ENCODE measurements at places on chromosomes 12 and 14.

- DNase-seq, result no peak
Observed at GRCh38 chr12:106140223-106140986, 1.7 kb upstream of the NUAK1 start.

DNA sequence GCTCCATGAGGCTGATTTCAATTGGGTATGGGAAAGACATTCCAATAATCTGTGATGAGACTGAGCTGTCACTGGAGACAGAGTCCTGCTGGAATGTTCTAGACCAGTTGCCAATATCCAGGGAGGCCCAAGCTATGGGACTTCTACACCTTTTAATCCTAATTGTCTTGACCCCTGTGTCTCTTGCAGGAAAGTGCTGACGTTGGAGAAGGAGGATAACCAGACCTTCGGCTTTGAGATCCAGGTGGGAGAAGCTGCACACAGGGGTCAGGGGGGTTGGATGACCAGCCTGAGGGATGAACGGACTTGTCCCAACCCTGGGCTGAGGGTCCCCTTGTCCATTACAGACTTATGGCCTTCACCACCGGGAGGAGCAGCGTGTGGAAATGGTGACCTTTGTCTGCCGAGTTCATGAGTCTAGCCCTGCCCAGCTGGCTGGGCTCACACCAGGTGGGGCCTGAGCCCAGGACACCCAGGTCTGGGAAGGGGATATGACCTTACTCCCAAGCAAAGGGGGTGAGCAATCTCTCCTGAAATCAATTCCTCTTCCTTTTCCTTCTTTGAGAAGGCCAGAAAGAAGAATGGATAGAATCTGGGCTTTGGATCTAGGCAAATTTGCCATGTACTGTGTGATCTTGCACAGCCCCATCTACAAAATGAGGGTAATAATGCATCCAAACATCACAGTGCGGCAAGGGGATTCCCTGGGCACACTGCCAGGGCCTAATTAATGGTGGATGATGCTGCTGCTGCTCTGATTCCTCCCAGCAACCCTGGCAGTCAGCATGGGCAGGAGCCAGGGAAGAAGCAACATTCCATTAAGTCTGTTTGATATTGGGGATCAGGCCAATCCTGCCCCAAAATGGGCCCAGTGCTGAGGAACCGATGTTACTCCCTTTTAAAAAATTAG lies 4.2 kb downstream of the TAMALIN start:
- no peak for DNase-seq

DNA sequence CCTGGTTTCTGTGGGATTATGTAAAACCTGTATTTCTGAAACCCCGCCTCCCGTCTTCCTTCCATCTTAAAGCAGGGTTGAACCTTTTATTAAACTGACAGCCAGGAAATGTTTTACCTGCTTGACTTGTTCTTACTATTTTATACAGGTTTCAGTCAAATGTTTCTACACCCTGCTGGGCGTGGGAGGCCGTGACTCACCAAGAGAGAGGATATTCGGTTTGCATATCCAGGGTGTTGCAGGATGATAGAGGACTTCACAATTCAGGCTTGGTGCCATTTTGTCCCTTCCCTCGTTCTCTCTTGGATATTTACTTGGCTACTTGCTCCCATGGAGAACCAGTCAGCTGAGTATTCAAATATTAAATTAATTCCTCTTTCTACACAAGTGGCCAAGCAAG lies 69.7 kb downstream of the ARF6 start:
- no peak for DNase-seq

DNA sequence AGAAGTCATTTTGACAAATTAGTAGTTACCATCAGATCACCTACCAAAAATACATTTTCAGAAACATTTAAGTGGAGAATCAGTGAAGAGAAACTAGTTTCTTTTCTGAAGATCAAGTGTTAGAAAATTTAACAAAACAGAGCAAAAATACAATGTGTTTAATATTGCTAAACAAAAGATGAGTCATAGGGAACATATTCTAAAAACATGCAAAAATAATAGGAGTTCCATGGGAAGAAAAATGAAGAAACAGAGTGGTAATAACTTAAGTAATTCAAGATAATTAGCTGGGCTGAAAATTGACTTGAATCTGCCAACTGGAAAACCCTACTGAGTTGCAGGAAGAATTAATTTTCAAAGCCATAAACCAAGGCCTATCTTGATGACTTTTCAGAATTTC lies 111.5 kb upstream of the KITLG start:
- DNase-seq, result no peak

DNA sequence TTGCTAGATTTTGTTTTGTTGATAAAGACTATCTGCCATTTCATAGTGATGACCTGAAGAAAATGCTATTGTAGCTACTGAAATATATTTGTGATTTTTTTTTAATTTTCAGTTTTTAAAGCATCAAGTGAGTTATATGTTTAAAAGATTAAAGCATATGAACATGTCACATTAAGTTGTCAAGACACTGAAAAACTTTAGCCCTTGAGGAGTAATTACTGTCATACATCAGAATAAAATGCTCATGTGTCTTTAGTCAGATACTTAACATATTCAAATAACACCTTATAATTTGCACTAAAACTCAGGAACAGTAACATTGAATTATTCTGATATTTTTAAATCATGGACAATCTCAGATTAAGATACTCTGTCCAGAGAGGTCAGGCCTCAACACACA lies 108.1 kb upstream of the ATXN7L3B start:
- no peak for DNase-seq

GRCh38 chr14:96772929-96773328 lies 24.3 kb upstream of the VRK1 start:
- no peak for DNase-seq

DNA sequence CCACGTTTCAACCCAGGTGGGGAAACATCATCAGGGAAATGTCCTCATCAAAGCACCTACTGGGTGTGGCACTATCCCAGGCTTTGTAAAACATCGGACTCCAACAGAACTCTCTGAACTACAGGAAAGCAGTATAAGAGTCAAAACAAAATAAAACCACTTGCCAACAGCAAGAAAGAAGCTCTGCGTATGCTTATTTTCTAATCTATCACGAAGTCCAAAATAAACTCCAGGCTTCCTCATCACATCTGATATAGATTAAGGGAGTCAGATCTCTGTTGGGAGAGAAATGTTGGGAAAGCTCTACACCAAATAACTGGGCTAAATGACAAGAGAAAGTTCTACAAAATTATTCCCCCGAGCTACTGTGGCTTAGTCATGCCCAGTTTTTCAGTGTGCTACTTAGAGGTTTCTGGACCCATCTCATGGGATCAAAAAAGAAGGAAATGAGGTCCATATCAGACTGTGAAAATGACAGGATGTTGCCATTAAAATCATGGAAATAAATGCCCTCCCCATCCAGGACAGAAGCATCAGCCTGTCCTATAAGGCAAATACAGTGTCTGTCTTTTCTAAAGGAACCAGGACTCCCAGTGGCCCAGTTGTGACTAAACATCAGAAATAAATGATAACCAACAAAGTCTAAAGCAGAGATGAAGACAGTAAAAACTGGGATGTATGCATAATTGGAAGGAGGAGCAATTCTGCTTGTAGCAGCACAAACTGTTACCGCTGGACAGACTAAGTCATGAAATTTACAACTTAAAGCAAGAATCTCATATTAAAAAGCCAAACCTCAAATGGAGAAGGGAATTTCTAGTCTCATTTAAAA lies 149.5 kb downstream of the STXBP6 start:
- no peak for DNase-seq

DNA sequence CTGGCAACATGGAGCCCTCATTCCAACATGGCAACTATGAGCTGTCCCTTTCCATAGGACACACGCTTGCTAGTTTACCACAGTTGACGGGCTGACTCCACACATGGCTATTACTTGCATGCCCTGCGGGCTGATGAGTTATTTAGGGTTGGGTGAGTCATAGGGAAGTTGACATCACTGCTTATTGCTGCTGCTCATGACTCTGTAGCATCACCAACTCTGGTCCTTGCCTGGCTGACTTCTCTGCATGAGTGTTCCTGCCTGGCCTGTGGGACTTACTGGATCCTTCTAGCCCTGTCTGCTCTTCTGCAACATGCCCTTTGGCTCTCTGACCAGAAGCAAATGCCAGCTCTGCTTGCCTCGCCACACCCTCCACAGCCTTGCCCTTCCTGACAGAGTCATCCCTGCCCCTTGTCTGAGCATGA lies 199.5 kb downstream of the ANO6 start:
- DNase-seq, result no peak

- no peak for DNase-seq
Observed at GRCh38 chr12:26434299-26435068, 239.1 kb downstream of the SSPN start.

GRCh38 chr14:73457924-73458182 lies 493 bp downstream of the NUMB start:
- DNase-seq, result no peak

- DNase-seq, result no peak
Observed at GRCh38 chr14:29461506-29461905, 466.1 kb downstream of the PRKD1 start.

- DNase-seq, result no peak
Observed at GRCh38 chr14:68268197-68268596, 448.6 kb downstream of the RAD51B start.

- no peak for DNase-seq
Observed at GRCh38 chr12:117444781-117445180, 83.4 kb upstream of the NOS1 start.

- no peak for DNase-seq
Observed at GRCh38 chr12:3700861-3701260, 52.0 kb downstream of the CRACR2A start.

DNA sequence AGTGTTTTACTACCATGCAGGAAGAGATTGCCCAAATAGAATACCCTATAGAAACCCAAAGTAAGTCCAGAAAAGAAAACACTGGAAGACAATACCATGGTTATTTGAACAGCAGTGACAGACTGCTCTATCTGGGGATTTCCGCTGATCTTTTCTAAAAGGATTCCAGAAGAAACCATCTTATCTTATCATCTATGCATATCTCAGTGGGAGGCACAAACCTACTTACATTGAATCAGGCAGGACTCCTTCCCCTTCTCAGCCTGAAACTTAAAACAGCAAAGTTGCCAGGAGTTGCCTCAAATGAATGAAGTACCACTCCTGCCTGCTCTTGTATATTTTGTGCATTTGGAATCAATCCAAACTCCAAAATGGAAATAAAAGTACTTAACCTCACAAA lies 56.7 kb upstream of the NR2C1 start:
- DNase-seq, result no peak

DNA sequence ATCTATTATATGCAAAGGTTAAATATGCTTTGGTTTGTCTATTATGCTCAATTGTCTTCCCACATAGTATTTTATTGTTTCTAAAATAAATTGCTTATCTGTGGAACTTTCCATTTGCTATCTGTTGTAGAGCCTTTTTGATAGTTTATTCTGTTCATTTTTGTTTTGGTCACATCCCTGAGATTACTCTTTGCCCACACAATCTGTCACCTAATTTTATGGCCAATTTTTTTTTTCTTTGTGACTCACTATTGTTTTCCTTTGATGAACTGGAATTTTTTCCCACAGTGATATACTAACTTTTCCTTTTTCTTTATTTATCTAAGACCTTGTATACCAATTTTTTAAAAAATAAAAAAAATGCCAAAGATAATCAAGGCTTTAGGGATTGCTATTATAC lies 61.1 kb downstream of the RASSF9 start:
- DNase-seq, result no peak

DNA sequence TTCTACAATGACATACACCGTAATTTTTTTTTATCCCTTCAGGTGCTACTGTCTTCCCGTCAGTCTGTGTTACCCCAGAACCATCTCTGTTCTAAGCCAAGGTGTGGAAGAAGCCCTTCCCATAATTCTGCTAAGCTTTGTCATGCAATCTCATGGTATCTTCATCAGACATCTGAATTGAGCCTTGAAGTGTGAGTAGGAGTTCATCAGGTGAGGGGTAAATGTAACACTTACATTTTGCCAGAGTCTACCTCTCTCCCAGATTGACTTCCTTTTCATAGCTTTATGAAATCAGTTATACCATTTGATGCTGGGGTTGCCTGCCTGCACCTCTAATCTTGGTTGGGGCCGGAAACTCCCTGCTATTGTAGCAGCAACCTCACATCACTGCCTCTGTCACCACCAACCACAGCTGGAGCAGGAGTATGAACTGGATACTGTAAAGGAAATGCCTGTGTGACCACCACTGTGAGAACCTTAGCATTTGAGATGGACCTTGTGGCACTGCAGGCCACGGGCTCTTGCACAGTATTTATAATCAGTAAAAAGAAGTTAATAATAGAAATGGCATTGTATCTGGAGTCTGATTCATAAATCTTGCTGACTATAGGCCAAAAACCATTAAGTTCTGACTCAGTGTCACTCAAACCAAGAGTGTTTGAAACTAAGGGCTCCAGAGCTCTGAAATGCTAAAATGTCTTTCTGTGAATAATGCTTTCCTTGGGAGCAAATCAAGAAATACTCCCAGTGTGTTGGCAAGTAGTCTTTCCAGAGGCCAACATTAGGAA lies 58.7 kb upstream of the STK38L start:
- DNase-seq, result no peak

GRCh38 chr14:37170237-37170636 lies 2.2 kb downstream of the SLC25A21 start:
- DNase-seq, result no peak

- DNase-seq, result no peak
Observed at GRCh38 chr14:61632401-61632800, 62.9 kb upstream of the HIF1A start.

GRCh38 chr14:65074449-65075150 lies 27.7 kb downstream of the MAX start:
- no peak for DNase-seq

DNA sequence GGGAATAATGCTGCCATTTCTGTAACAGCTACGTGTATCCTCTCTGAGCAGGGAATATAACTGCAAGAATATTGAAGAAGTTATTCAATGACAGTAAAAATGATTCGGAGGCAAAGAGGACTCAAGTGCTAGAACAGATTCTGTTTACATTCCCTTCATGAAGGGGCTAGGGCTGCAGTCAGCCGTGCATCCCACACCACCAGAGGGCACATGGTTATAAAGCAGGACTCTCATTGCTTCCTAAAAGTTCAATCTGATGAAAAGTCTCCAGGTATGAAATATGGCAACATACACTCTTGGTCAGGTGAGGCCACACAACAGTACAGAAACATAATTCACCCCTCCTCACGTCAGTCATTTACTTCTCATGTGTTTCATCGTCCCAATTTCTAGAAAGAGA lies 34.0 kb downstream of the TCHP start:
- DNase-seq, result no peak

Data from stimulated activated CD8-positive, alpha-beta memory T cell treated with anti-CD3 and anti-CD28 coated beads, Interleukin-7, amount 100 ng/mL, for 1 hour (primary cell).